ENCODE measurements at places on chromosomes 11 and 22.

- no peak for DNase-seq
Measured at GRCh38 chr22:19657252-19658056, 56.8 kb upstream of the SEPTIN5 start.

- DNase-seq = no peak
Measured at GRCh38 chr11:60314635-60315321, 12.3 kb upstream of the MS4A6E start.

DNA sequence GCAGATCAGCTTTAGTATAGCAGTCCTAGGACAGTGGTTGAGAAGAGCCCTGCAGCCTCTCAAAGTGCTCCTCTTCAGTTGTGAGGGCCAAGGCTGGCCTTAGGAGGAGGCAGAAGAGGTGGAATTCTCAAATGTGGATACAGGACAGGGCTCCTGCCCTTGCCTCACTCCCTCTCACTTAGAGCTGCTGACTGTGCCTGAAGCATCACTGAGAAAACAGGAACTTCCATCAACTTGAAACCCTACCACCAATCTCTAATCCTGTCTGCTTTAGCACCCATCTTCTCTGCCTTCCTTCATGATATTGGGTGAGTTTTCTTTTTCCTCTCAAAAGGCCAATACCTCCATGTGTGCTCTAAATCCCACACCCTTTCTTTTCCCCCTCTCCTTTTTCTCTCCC, 14.4 kb upstream of the UCP3 start:
- DNase-seq = no peak

GRCh38 chr11:95104121-95104830, 14.6 kb downstream of the ENDOD1 start:
- DNase-seq = no peak

DNA sequence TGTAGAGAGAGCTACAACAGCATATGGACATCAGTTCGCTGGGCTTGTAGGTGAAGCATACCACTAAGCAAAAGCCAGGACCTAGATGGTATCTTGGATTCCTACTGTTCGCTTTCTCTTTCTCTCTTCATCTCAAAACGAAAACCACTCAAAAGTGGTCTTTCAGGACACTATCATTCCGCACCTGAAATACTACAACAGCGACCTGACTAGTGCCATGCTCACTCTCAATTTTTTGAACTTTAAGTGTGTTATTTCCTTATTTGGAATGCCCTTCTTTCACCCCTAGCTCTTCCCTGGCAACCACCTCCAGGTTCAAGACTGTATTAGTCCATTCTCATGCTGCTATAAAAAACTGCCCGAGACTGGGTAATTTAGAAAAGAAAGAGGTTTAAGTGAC, 59.2 kb downstream of the CCDC83 start:
- no peak for DNase-seq

GRCh38 chr22:26579331-26579886, 10.5 kb downstream of the TPST2 start:
- DNase-seq = no peak

DNA sequence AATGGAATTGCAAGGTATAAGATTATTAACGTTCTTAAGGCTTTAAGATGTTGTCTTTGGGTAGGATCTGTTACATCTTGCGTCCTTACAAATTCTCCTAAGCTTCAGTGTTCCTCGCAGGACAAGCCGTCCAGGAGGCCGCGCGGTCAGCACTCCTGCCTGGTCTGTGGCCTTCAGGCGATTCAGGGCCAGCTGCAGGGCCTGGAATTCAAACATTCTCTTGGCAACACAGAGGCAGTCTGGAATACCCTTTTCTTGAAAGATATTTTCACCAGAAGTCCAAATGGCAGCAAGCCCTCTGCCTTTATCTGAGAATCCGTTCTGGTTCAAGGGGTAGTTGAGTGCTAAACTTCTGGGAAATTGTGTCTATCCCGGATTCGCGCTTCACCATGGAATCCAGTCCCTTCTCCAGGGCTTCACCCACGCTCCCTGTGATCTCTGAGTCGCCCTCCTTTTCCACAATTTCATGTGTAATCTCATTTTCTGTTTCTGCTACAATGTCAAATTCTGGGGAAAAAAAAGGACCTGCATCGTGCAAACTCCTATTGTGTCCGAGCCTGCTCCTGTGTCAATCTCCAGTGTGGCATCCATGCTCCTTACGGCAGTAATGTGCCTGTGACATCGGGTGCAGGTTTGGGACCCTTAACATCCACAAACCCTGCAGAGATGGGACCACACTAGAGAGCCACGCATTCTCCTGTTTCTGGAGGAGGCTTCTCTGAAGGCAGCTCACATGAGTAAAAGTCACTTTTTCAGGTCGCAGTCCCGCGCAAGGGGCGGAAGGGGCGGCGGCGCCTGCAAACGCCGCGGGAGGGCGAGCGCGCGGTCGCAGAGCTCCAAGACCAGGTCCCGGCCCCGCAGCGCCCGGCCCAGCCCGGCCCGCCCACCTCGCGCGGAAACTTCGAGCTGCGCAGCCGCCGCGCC, 25.4 kb upstream of the SORL1 start:
- no peak for DNase-seq

All from AG04450 (cell line).